IMR-90 (cell line): ENCODE measurements at places on chromosomes 5 and 9. TPM values are rescaled to one million over a fixed set of nuclear protein-coding genes. Genes with fewer than 3 reads are reported as not detected.

NME5 gene
- under 0.01 and 0.18 TPM in 2 replicates for total RNA-seq

SLC36A3 gene
- total RNA-seq = not detected in 2 replicates

DDX46 gene
- total RNA-seq = 26.0 and 31.9 TPM in 2 replicates

GDNF gene
- 0.18 and 0.28 TPM in 2 replicates for total RNA-seq

SHC3 gene
- total RNA-seq = 13.3 and 13.9 TPM in 2 replicates

PKD2L2 gene
- total RNA-seq = not detected in 2 replicates

OSMR gene
- total RNA-seq = 38.9 and 41.6 TPM in 2 replicates

CCL21 gene
- total RNA-seq = not detected in 2 replicates

UBAP2 gene
- 12.5 and 12.9 TPM in 2 replicates for total RNA-seq

GABRP gene
- not detected in 2 replicates for total RNA-seq

RELL2 gene
- total RNA-seq = 2.2 TPM in 2 replicates

GRCh38 chr5:123476731-123477130, 35.2 kb upstream of the CSNK1G3 start:
- H3K36me3 ChIP-seq = no peaks in the 10 kb centered on the region
- no peaks in the 10 kb centered on the region for H3K4me1 ChIP-seq
- H3K4me3 ChIP-seq = no peak overlapping the region
- DNase-seq = no peak
- no peak overlapping the region for H3K27ac ChIP-seq

- peaks cover 2% of the 10 kb centered on the region; the same call in 1 of the 2 replicates for H3K36me3 ChIP-seq
- H3K27me3 ChIP-seq = no peaks in the 10 kb centered on the region
- no peak overlapping the region for H3K4me3 ChIP-seq
- peaks cover 33% of the 10 kb centered on the region for H3K4me1 ChIP-seq
- peak overlapping the region; percentile 48; the same call in 1 of the 2 replicates for H3K27ac ChIP-seq
These were observed 118.1 kb downstream of the LHFPL2 start for GRCh38 chr5:78530342-78531096.

DNA sequence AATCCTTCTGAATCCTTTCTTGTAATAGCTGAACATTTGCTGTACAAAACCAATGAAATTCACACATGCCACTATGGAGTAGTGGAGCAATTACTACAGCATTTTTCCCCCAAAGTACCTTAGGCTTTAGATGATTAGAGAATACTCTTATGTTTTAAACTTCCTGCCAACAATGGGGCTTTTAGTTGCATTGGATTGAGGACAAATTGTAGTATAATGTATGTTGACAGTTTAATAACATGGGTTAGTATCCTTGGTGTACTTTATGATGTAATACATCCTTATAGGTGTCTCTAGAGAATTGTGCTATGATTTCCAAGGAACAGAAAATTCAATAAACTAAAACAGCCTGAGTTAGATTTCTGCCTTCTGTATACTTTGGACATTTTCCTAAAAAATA, 422.7 kb upstream of the GRAMD2B start:
- no peak overlapping the region for H3K27ac ChIP-seq
- no peak for DNase-seq
- H3K27me3 ChIP-seq = no peaks in the 10 kb centered on the region
- no peak overlapping the region for H3K4me3 ChIP-seq
- H3K36me3 ChIP-seq = no peaks in the 10 kb centered on the region
- peaks cover 4% of the 10 kb centered on the region for H3K4me1 ChIP-seq

DNA sequence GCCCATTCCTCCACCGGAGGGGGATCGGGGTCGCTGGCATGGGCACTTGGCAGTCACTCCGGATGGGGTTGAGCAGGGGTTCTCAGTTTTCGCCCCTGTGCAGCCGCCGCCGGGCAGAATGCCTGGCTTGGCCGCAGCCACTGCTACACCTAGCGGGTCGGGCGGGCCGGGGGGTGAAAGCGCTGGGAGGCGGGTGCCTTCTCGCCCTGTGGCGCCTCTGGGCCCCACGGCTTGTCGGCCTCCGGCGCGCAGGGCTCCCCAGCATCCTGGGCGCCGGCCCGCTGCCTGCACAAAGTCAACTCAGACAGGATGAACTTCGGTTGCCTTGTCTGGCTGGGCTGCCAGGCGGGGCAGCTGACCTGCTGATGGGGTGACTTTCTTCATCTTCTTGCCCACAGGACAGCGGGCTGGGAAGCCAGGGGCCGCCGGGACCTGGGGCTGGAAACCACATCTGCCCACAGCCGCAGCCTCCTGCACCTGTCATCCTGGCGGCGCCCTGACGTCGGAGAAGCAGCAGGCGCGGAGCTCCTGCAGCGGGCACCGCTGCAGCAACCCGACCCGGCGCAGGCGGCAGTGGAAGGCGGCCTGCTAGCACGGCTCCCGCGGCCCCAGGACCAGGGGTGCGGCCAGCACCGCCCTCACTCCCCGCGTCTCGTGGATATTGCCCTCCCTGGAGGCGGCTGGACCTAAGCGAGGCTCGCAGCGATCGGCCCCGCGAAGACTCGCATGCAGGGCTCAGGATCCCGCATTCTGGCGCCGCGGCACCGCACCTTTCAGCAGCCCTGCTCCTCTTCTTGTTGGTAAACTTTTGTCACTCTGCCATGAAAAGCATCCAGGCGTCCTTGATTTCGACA, 1.3 kb upstream of the ANKRD18A start:
- no peaks in the 10 kb centered on the region for H3K36me3 ChIP-seq
- no peak overlapping the region for H3K27ac ChIP-seq
- DNase-seq = no peak
- H3K27me3 ChIP-seq = peaks cover 27% of the 10 kb centered on the region
- H3K4me1 ChIP-seq = no peaks in the 10 kb centered on the region
- H3K4me3 ChIP-seq = no peak overlapping the region

GRCh38 chr9:92558612-92559374, 23.0 kb upstream of the ECM2 start:
- H3K4me1 ChIP-seq = peaks cover 10% of the 10 kb centered on the region
- H3K4me3 ChIP-seq = no peak overlapping the region
- DNase-seq = no peak
- H3K36me3 ChIP-seq = no peaks in the 10 kb centered on the region
- H3K27ac ChIP-seq = no peak overlapping the region

GRCh38 chr5:153101235-153102180, 389.0 kb upstream of the GRIA1 start:
- DNase-seq = no peak
- no peaks in the 10 kb centered on the region for H3K4me1 ChIP-seq
- H3K27me3 ChIP-seq = no peaks in the 10 kb centered on the region
- no peaks in the 10 kb centered on the region for H3K36me3 ChIP-seq
- H3K4me3 ChIP-seq = no peak overlapping the region
- no peak overlapping the region for H3K27ac ChIP-seq

- H3K27me3 ChIP-seq = peaks cover 51% of the 10 kb centered on the region
- H3K4me3 ChIP-seq = no peak overlapping the region
- H3K4me1 ChIP-seq = no peaks in the 10 kb centered on the region
These were observed 3.4 kb downstream of the PLEKHG4B start for GRCh38 chr5:95241-95980.

DNA sequence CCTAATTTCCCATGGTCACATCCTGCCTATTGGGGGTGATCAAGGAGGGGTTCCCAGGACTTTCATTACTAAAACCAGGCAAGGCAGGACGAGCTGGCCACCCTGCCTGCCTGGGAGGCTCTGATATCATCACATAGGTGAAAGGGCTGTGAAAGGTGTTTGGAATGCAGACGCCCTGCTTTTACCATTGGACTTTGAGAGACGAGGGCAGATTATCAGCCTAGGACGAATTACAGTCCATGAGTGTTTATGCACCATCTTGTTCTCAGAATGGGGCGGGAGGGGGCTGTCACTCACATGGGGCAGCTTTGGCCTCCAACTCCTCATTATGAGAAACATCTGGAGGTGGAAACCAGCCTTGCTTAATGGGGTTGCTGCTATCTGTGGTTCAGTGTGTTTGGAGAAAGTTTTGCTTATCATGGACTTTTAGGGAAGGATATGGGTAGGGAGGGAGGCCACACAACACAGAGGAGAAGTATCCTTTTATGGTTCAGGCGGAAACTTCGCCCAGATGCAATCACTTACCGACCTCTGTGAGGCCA, 69.8 kb upstream of the UBTD2 start:
- no peak overlapping the region for H3K4me3 ChIP-seq
- no peak overlapping the region for H3K27ac ChIP-seq
- no peaks in the 10 kb centered on the region for H3K27me3 ChIP-seq
- peaks cover 15% of the 10 kb centered on the region for H3K4me1 ChIP-seq

- peak overlapping the region; percentile 19; the same call in 1 of the 2 replicates for H3K27ac ChIP-seq
- H3K4me1 ChIP-seq = peaks cover 26% of the 10 kb centered on the region
- DNase-seq = no peak
- H3K27me3 ChIP-seq = no peaks in the 10 kb centered on the region
These were observed 65.0 kb downstream of the C9orf152 start for GRCh38 chr9:110142868-110143481.

- DNase-seq = no peak
- H3K27ac ChIP-seq = no peak overlapping the region
- no peaks in the 10 kb centered on the region for H3K27me3 ChIP-seq
- H3K4me3 ChIP-seq = no peak overlapping the region
These were observed 49.0 kb downstream of the ADAMTS2 start for GRCh38 chr5:179296150-179296821.

- H3K4me1 ChIP-seq = no peaks in the 10 kb centered on the region
- DNase-seq = peak; percentile 52
- H3K4me3 ChIP-seq = no peak overlapping the region
These were observed 20.3 kb downstream of the CCDC187 start for GRCh38 chr9:136283291-136284235.

GRCh38 chr9:17315341-17315740, 180.5 kb downstream of the CNTLN start:
- no peaks in the 10 kb centered on the region for H3K27me3 ChIP-seq
- DNase-seq = no peak
- H3K27ac ChIP-seq = no peak overlapping the region
- no peaks in the 10 kb centered on the region for H3K36me3 ChIP-seq
- H3K4me3 ChIP-seq = no peak overlapping the region
- H3K4me1 ChIP-seq = peaks cover 2% of the 10 kb centered on the region; the same call in 1 of the 2 replicates

- peak; percentile 26 for DNase-seq
- H3K27me3 ChIP-seq = no peaks in the 10 kb centered on the region
- H3K4me3 ChIP-seq = no peak overlapping the region
- H3K27ac ChIP-seq = no peak overlapping the region
These were observed 9.0 kb upstream of the CATSPER3 start for GRCh38 chr5:134958755-134959154.

DNA sequence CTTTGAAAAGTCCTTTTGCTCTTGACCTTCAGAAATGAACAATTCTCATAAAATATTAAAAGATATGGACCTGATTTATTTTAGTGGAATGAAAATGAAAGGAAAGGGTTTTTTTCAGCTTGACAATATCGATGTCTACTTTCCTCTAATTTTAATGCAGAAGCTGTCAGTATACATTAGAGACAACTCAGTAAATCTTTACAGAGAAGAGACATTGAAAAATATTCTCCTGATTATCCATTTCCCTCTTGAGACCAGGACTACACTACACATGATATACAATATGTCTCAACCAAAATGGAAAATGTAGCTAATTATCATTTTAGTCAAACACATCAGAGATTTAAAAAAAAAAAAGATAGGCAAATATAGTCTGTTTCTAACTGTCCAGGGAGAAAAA, 288.5 kb upstream of the NUDT12 start:
- DNase-seq = no peak
- no peak overlapping the region for H3K27ac ChIP-seq
- no peaks in the 10 kb centered on the region for H3K4me1 ChIP-seq
- no peaks in the 10 kb centered on the region for H3K27me3 ChIP-seq

DNA sequence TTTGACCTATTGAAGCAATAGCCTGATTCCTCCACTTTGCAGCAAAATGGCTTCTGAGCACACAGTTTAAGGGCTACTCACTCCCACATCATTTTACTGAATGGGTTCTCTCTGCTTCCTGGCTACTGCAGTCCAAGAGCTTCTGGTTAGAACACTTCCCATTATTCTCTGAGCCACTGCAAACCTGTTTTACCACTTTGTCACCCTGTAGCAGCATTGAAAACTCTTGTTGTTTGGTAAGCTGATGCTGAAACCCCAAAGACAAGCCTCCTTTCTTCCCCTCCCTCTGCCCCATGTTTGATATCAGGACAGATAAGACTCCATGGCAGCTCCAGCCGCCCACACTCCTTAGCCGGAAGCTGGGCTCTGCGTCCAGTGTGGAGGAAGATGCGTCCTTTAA, 84.4 kb upstream of the RARS1 start:
- no peak overlapping the region for H3K4me3 ChIP-seq
- H3K27ac ChIP-seq = no peak overlapping the region
- H3K4me1 ChIP-seq = peaks cover 7% of the 10 kb centered on the region
- peaks cover 11% of the 10 kb centered on the region for H3K36me3 ChIP-seq
- H3K27me3 ChIP-seq = no peaks in the 10 kb centered on the region
- no peak for DNase-seq

GRCh38 chr9:91905991-91906469, 44.0 kb downstream of the ROR2 start:
- peaks cover 11% of the 10 kb centered on the region; the same call in 1 of the 2 replicates for H3K4me1 ChIP-seq
- no peak overlapping the region for H3K27ac ChIP-seq
- H3K36me3 ChIP-seq = no peaks in the 10 kb centered on the region
- H3K4me3 ChIP-seq = no peak overlapping the region
- DNase-seq = no peak
- H3K27me3 ChIP-seq = no peaks in the 10 kb centered on the region

DNA sequence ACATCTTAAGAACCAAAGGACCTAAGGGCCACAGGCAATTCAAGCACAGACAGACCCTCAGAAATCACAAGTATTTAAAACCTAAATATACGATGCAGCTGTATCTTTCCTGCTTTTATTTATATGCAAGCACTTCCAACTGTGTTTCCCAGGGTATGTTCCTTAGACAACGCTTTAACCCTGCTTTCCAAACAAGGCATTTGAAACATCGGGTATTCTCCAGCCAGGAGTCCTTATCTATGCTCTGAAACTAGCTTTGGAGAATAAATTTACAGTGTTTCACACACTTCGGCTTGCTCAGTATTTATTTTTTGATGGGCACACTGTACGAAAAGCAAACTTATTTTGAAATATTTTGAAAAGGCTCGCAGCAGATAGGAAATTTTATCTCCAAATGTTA, 13.5 kb downstream of the NR6A1 start:
- H3K4me1 ChIP-seq = peaks cover 5% of the 10 kb centered on the region; the same call in 1 of the 2 replicates
- H3K4me3 ChIP-seq = no peak overlapping the region
- H3K27me3 ChIP-seq = peaks cover 47% of the 10 kb centered on the region
- no peaks in the 10 kb centered on the region for H3K36me3 ChIP-seq
- H3K27ac ChIP-seq = no peak overlapping the region

- no peak overlapping the region for H3K4me3 ChIP-seq
- peak overlapping the region; percentile 2; the same call in 1 of the 2 replicates for H3K27ac ChIP-seq
- no peaks in the 10 kb centered on the region for H3K27me3 ChIP-seq
These were observed 56.2 kb downstream of the DUSP1 start for GRCh38 chr5:172714491-172715420.

DNA sequence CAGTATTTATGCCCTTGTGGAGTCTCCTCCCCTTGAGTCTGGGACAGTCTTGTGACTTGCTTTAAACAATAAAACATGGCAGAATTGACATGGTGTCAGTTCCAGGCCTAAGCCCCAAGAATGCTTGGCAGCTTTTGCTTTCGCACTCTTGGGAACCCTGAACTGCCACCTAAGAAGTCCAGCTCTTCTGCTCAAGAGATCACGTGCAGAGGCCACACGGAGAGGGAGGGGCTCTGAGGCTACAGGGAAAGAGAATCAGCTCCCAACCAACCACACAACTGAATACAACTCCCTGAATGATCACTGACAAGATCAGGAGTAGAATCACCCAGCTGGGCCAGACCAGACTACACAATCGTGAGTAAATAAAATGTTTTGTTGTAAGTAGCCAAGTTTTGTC, 97.6 kb downstream of the MED27 start:
- H3K4me3 ChIP-seq = no peak overlapping the region
- no peak for DNase-seq
- H3K36me3 ChIP-seq = no peaks in the 10 kb centered on the region; the same call in 1 of the 2 replicates
- peaks cover 5% of the 10 kb centered on the region for H3K4me1 ChIP-seq
